Endothelial cell (in vitro differentiated cells): ENCODE measurements at places on chromosomes 2 and 18.

GRCh38 chr2:165408186-165408585 lies 61.3 kb upstream of the CSRNP3 start:
- no peak for DNase-seq

- DNase-seq = no peak
Observed at GRCh38 chr2:19802086-19802841, 99.5 kb downstream of the TTC32 start.

DNA sequence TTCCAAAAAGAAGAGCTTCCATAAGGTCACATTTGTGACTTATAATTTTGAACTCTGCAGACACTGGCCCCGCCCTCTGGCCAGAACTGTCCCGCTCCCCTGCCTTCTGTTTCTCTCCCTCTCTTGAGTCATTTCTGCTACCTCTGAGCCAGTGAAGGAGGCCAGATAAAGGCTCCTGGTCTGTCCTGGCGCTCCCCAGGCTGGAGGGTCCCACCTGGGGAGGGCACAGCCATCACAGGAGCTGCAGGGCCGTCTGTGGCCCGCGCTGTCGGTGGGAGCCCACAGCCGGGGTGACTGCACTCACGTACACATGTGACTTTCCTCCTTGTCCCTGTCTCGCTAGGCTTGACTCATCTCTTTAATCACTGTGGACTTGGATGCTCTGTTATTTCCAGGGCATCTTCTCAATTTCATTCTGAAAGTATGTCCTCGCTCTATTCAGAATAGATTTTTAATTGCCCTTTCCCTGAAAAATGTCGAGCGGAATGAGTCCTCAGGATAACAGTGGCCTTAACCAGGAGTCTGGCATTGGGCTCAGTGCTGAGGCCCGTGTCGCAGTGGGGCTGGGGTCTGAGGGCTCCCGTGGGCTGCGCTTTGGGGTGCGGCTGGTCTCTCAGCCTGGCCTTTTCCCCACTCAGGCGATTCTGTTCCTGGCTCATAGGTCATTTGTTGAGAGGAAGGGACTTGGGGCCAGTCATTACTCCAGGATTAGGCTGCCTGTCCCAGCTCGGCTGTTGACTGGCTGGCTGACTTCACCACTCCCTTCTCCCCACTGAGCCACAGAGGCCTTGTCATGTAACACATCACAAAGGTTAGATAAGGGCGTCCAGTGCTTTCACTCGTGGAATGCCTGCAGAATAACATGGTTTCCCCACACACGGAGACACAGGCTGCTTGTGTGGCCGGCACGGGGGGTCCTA lies 34.5 kb downstream of the KLHL29 start:
- no peak for DNase-seq

- DNase-seq = peak; percentile 1
Observed at GRCh38 chr2:219632760-219633105, 5.3 kb downstream of the SLC4A3 start.

DNA sequence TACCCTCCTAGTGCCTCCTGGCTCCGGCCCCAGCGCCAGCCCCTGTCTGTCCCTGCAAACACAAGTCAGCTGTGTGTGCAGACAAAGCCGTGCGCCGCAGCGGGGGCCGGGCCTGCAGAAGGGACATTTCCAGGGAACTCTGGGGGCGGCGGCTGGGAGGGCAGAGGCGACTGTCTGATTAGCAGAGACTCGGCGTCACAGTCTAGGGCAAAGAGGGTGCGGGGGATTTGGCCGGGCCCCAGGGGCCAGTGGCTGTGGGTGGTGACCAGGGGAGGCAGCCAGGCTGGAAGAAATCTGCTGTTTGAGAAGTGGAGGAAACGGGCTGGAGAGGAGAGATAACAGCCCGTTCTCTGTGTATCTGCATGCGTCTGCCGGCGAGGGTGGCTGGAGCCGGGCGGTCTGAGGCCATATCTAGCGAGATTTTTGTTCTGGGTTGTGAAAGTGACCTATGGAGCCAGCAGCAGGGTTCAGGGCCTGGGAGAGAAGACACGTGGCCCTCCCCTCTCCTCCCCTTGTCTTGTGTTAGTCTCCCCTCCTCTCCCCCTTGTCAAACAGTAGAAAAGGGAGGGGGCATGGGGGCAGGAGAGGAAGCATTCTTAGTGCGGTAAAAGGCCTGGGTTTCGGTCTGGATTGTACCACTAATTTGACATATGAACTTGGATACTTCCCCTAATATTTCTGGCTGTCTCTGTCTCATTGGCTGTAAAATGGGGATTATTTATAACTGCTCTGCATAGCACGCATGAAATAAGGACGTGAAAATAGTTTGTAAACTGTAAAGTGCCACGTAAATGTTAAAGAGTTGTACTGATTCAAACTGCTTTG lies 169.4 kb downstream of the SMAD7 start:
- peak; percentile 47 for DNase-seq

DNA sequence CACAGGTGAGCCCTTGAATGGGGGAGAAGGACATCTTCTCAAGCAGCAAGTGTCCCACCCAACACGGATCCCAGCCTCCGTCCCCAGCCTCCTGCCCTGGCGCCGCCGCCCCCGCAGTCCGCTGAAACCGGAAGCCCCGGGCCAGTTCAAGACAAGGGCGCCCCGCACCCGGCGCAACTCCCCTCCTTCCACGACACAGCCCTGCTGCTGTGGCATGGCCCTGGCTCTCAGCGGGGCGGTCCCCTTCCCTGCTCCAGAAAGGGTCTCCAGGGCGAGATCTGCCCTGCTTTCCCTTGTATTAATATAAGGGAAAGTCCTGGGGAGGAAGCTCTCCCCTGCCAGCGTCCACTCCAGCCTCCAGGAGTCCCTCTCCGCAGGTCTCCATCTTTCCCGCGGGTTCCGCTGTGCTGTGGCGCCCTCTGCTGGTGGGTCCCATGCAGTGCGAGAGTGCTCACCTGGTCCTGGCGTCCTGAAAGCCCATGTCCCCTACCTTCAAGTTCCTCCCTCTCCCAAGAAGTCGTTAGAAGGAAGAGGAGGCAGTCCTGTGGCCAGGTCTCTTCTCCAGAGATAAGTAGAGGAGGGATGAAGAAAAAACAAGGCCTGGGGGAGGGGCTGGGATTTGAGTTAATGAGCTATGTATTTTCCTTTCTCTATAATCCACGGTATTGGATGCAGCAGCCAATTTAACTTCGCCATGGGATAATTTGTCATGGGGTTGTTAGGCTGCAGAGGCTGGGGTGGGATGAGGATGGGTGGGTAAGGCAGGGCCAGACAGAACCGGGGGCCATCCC lies 176.0 kb downstream of the SMAD2 start:
- DNase-seq = peak; percentile 93

GRCh38 chr2:60906395-60906794 lies 25.0 kb downstream of the REL start:
- DNase-seq = no peak

DNA sequence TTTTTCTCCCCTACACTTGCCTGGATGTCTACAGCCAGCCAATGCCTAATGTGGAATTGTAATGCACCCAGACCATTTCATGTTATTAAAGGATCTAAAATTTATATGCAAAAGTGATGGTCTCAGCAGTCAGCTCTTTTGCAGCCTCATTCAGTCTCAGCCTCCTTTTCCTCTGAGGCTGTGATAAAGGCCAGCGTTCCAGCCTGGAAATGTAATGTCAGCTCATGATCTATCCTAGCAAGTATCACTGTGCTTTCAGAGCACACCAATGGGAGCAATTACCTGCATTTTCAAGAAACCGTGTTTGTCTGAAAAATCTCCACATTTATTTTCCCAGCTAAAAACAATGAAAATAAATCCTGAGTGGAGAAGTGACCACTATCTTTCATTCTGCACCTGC lies 274.6 kb downstream of the CDH20 start:
- no peak for DNase-seq

- no peak for DNase-seq
Observed at GRCh38 chr2:120394764-120395163, 48.8 kb downstream of the INHBB start.

GRCh38 chr2:71778936-71779773 lies 325.8 kb downstream of the DYSF start:
- DNase-seq = no peak

GRCh38 chr2:128299628-128300027 lies 19.0 kb downstream of the HS6ST1 start:
- DNase-seq = no peak

GRCh38 chr2:109376796-109377495 lies 236.8 kb downstream of the SEPTIN10 start:
- DNase-seq = peak; percentile 1

DNA sequence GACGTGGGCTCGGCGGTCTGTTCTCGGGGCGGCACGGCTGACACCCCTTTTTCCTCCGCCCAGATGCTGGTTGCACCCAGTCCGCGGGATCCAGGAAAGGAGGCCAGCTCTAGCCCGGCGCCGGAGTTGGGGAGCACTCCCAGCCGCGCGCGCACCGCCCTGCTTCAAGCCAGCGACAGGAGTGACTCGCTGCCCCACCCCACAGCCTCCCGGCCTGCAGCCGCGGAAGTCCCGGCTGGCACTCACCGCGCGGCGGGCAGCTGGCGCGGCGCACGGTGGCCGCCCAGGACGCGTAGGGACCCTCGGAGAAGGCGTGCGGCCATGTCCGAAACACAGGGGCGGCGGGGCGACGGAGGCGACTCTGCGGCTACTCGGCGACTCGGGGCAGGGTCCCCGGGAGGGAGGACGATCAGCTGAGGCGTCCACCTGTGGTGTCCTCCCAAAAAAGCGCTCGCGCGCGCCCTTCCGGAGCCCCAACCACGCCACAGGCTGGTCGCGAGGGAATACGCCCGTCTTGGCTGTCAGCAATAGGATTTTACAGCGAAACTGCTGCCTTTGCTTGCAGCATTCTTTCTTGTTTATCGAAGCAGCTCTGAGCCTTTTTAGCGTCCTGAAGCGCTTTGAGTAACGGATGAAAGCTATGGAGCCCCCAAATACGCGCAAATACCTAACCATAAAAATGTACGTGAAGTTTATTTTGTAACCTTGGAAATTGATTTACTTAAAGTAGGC lies at the start of gene ACADL:
Gene ACADL (minus strand): TSS at position 507 of the 732 bp plus-strand sequence. CDS start 184 bp downstream, at position 323.
- DNase-seq = peak; percentile 38

DNA sequence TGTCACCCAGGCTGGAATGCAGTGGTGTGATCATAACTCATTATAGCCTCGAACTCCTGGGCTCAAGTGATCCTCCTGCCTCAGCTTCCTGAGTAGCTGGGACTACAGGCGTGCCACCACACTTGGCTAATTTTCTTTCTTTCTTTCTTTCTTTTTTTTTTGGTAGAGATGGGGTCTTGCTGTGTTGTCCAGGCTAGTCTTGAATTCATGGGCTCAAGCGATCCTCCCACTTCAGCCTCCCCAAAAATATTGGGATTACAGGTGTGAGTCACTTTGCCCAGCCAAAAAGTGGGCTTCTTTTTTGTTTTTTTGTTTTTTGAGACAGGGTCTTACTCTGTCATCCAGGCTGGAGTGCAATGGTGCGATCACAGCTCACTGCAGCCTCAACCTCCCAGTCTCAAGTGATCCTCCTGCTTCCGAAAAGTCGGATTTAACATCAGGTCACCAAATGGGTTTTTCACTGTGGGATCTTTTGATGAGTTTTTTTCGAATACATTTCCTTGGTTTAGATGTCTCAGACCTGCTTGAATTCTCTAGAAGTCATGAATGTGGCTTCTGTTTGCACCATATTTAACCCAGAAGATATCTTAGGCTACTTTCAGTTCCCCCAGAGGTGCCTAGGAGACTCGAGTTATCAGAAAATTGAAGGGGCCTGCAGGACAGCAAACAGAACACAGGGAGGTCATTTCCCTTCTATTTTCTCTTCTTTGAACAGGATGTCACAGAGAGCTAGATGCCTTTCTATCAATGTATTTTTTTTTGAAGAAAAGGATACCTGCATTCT lies 8.9 kb downstream of the RAB31 start:
- DNase-seq = no peak

- no peak for DNase-seq
Observed at GRCh38 chr2:671787-672605, 5.2 kb downstream of the TMEM18 start.

DNA sequence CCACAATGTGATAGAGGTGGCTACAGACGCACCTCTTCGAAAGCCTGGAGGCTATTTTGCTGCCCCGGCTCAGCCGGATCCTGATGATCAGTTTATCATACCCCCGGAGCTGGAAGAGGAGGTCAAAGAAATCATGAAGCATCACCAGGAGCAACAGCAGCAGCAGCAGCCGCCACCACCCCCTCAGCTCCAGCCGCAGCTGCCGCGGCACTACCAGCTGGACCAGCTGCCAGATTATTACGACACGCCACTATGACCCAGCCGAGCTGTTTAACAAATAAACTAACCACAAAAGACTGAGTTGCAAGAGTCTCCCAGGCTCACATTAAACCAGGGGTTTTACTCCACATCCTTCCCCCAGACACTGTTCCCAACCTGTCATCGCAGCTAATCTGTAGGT lies 263.8 kb downstream of the PHLPP1 start:
- no peak for DNase-seq

- no peak for DNase-seq
Observed at GRCh38 chr2:53516650-53517049, 251.0 kb upstream of the CHAC2 start.
